ENCODE measurements at places on chromosomes 4 and X.
A peak's percentile ranks its signal among the peaks of the same experiment; 100 is the strongest.

DNA sequence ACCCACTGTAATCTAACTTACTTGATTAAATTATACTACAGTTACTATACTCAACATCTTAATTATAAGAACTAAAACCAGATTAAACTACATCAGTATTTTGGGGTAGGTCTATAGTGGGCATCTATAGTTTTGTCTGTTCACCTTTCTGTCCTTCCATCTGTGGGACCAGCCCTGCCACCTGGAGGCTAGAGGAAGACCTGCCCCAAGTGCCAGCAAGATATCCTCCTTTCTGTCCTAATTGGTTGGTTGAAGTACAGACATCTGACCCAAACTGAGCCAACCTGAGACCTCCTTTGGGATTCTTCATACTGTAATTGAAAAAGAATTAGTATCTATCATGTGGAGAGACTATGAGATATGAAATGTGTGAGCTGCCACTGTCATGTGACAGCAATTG, 172.2 kb upstream of the TLL1 start:
- no peak for DNase-seq

DNA sequence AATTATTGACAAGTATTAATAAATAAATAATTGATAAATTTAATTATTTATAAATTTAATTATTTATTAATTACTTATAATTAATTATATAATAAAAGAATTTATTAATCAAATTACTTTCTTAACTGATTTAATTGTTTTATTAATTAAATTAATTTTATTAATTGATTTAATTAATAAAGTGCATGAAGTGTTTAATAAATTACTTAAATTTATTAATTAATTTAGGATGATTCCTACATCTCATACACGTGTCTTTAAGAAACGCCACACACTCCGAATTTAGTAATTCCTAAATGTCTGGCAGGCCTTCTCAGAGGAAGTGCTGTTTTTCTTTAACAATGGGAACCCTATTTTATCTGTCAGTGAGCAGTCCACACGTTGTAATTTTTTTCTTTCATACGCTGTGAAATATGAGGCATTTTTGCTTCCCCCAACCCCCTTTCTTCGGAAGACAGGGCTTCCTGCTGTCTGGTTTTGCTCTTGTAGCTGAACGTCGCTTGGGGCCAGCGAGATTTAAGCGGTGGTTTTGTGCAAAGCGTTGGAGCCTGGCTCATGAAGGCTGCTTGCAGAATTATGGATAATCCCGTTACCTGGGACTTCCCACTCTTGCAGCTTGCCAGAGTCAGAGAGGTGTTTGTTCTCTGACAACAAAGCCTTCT, 46.8 kb downstream of the CRLF2 start:
- no peak for DNase-seq

GRCh38 chr4:177235026-177235425, 74.6 kb upstream of the NEIL3 start:
- DNase-seq, result peak; percentile 94

GRCh38 chr4:145276050-145276449, 95.7 kb upstream of the OTUD4 start:
- no peak for DNase-seq

DNA sequence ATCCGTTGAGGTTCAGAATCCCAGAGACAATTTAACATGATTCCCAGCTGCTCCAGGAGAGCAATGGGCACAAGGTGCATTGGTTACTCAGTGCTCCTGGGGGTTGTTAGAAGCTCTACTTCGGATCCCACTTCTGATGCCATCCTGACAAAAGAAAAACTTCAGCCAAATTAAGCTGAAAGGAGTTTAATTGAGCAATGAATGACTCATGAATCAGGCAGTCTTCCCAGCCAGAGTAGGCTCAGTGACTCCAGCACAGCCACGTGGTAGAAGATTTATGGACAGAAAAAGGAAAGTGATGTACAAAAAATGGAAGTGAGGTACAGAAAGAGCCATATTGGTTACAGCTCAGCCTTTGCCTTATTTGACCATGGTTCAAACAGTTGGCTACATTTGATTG, 95.7 kb downstream of the PWWP3B start:
- peak; percentile 55 for DNase-seq

GRCh38 chrX:22021751-22022324, 10.3 kb upstream of the PHEX start:
- DNase-seq, result no peak

DNA sequence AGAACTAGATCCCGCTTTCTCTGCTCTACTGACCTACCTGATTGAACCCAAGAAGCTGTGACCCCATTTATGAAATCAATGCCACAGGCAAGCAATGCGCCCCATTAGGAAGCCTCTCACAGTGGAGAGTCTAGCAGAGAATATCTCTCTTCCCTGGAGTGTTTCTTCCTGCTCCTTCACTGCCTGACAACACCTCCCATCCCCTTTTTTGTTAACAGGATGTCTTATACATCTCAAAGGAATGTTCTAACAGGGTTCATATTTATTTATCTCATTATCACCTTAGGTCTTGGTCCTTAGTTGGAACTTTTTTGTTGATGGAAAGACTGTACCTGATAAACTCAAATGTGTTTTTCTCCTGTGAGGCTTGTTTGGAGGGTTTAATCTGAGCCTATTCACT, 35.5 kb downstream of the SLIT2 start:
- DNase-seq, result no peak

- peak; percentile 2 for DNase-seq
Measured at GRCh38 chr4:111031596-111031995, 408.7 kb upstream of the PITX2 start.

DNA sequence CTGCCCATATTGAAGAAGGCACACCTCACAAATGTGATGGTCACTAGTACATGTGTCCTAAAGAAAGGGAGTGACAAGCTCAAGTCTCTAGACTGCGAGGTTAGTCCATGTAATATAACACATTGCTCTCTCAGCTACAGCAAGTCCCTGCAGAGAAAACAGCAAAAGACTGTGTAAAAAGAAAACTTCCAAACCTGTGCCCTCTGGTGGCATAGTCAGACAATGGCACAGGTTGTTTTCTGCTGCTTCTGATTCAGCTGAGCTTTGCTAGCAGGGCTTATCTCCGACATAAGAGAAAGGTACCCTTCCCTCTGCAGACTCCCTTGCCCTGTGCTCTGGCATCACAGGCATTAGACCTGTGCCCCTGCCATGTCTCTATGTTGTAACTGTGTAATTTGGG, 1.4 kb upstream of the SERPINA7 start:
- peak; percentile 5 for DNase-seq

- no peak for DNase-seq
Measured at GRCh38 chr4:71186257-71186565, 152.6 kb upstream of the SLC4A4 start.

DNA sequence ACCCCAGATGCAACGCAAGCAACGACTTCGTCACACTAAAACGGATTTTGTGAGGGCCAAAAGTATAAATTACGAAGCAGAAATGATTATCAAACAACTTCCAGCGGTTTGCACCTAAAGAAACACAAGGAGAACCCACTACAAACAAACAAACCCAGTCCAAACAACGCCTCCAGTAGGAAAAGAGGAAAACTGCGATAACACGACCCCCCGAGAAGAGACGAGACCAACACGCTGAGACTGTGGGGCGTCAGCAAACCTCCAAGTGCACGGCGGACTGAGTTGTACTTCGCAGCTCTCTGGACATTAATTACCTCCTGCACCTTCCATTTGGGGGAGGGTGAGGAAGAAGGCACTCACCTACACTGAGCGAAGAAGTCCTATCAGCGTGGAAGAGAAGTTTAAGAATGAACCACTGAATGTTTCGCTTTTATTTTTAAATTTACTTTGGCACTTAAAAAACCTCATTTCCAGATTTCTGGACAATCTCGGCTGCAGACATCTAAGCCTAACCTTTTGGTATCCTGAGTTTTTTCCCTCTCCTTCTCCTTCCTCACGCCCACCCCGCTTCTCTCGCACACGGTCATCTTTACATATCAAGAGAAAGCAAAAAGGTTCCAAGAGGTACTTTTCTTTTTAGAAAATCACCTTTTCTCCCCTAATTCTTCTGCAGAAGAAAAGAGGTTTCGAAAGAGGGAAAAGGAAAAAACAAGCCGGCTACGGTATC, at the start of gene MAB21L2:
Gene MAB21L2 (plus strand): TSS at position 6 of the 727 bp plus-strand sequence. CDS start 879 bp downstream, outside the sequence.
- DNase-seq, result no peak

DNA sequence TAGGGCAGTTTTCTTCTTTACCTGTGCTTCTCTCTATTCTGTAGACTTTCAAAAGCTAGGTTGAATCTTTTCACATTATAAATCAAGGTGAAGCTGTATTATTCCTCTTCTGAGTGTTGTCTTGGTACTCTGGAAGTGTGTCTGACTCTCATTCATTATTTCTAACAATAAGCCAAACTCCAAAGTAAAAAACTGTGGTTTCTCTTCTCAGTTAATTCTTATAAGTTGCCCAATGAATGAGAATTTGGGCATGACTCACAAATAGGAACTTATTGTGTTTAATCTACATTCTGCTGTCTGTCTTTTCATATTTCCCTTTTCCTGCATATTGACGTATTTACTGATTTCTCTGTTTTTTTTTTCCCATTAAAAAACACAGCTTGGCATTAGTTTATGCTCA, 714.5 kb downstream of the CCSER1 start:
- peak; percentile 73 for DNase-seq

- no peak for DNase-seq
Measured at GRCh38 chrX:151828439-151829080, 84.1 kb upstream of the MAGEA4 start.

DNA sequence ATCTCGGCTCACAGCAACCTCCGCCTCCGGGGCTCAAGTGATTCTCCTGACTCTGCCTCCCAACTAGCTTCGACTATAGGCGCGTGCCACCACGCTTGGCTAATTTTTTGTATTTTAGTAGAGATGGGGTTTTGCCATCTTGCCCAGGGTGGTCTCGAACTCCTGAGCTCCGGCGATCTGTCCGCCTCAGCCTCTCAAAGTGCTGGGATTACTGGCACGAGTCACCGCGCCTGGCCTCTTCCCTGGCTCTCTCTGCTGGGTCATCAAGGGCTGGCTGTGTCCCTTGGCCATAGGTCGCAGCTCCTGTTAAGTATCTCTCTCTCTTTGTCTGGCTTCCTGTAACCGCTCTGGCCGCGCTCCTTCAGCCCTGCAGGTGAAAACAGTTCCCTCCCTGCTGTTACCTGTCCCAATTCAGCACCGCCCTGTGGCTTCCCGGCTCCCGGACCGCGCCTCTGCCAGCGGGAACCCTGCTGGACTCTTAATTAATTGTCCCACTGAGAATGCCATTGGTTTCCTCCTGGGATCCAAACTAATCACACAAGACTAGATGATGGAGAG, 1.3 kb upstream of the RGS12 start:
- DNase-seq, result no peak

DNA sequence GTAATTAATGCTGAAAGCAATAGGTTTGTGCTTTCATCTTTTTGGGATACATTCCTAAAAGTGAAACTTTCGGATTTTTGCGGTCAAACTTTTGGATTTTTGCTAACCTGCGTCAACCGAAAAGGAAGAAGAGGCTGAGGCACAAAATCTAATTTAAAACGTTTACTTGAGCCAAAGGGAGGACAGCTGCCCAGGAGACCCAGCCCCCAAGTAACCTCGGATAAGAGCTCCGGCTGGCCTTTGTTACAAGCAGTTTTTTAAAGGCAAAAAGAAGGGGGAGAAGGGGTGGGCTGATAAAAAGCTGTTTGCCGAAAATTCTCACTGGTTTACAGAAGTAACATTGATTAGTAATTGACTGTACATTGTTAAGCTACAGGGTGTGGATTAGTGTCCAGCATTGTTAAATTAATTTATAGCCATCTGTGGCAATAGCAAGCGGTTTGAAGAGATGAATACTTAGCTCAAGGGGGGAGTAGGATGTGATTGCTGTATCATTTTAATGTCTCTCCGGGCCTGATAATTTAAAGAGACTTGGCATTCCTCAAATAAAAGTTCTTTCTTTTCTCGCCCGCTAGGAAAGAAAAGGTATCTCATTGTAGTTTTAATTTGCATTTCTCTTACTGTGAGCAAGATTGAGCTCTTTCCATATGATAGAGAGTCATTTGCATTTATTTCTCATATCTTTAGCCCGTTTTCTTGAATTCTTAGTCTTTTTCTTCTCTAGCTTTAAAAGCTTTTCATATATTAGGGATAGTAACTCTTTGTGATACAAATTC, 59.1 kb upstream of the USP9X start:
- no peak for DNase-seq

DNA sequence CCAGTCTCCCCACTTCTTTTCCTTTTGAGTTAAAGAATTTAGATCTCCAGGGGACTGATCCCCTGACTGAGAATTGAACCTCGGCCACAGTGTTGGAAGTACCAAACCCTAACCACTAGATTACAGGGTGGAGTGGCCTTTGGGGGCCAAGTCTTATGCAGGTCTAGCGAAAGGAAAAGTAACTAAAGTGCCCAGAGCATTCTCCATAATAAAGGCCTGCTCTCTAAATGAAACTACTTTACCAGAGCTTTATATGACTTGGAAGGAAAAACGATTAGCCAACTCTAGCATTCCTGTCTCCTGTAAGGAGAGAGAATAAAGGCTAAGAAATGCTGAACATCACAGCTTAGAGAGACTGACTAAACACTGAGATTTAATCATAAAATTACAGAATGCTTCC, 788.0 kb downstream of the C4orf33 start:
- no peak for DNase-seq

DNA sequence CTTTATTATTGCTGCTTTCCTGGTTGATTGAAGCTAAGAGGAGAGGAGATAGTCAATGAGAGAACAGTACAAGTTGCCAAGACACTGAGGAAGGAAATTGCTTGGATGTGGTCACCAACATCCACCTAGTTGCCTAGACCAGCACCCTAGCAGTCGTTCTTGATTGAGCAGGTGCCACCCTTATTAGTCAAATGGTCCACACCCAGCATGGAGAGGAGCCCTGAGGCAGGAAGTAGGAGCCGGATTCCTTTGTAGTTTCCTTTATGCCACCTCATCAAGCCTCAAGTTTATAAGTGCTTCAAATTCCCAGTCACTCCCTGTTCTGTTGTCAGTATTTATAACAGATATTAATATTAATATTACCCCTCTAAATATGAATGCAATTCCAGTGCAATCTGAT, 19.1 kb downstream of the PAGE2 start:
- no peak for DNase-seq

DNA sequence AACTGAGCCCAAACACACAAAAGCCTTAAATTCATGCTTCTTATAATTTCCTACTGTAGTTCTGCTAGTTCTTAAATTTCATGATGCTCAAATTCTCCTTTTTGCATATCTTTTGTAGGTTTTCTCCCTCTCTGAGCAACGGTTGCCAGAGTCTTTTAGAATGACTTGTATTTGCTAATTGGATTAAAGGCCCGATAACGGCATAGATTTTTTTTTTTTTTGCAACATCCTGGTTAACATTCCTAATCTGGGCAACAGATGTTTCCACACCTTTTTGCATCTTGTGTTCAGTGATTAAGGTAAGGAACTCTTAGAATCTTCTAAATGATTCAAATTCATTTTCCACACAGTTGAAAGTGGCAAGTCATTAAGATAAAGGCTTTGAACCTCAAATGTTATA, 66.3 kb upstream of the ADGRG2 start:
- no peak for DNase-seq
